NCI-H1092 treated with DMSO at 0.1 percent for 48 hours (cell line): ENCODE measurements at places on chromosomes 12 and 14.

GRCh38 chr14:58138714-58139482 lies 13.1 kb downstream of the ARMH4 start:
- DNase-seq, result no peak

DNA sequence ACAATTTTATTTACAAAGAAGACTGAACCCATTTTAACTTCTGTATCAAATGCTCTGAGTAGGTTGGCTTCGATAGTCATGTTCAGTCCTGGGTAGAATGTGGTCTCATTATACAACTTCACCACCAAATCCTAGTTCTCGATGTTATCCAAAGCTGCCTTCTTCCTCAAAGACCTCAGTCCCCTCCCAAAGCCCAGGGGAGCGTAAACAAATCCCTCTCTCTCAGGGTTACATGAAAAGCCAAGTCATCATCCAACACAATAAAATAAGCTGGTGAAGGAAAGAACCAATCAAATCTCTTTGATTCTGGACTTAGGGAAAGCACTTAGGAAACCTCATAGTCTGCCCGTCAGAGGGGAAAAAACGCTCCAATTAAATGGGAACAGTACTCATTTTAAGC lies 9.1 kb downstream of the PTCSC3 start:
- peak; percentile 43 for DNase-seq

- DNase-seq, result no peak
These were observed 29.8 kb upstream of the STRAP start for GRCh38 chr12:15852383-15852782.

GRCh38 chr12:94265966-94266745 lies 117.8 kb downstream of the PLXNC1 start:
- DNase-seq, result no peak

DNA sequence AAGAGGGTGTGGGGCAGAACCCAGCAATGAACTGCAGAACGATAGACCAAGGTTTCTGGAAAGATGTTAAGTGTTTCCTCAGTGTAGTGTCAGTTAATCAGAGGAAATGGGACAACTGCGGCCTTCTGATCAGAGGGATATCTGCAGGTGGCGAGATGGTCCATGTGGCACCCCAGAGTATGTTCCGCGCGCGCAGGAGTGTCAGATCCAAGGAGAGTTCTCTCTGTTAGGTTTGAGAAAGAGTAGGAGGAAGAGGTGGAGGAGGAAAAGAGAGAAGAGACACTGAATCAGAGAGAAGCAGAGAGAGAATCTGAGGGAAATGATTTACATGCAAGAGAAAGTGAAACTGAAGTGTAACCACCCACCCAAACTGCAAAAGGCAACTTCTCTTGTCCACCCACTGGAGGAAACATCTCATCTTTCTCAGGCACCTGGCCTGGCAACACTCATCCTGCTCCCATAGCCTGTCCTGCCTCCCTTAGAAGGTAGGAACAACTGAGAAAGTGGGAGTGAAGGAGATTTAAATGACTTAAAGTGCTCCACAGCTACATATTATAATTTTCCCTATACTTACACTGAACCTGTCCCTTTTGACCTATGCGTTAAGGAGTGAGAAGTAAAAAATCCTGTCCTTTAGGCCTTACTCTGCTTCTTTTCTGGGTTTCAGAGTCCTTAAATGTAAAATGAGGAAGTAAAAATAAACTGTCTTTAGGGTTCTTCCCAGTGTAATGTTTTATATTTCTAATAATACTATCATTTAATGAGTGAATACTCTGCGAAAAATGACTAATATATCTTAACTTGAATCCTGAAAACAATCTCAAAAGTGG lies 6.8 kb upstream of the TESPA1 start:
- DNase-seq, result no peak

DNA sequence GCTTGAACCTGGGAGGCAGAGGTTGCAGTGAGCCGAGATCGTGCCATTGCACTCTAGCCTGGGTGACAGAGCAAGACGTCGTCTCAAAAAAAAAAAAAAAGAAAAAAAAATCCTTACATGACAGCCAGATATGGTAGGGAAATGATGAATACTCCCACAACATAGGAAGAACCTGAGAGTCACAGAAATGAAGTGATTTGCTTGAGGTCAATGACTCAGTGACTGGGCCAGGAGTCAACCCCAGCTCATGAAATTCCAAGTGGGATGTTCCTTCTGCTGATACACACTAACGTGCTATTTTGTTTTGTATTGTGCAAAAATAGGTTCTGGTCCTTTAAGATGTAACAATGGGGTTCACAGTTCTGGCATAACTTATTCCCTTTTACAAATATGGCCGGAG lies 9.0 kb downstream of the RHOF start:
- no peak for DNase-seq

- no peak for DNase-seq
These were observed 299.6 kb downstream of the EMP1 start for GRCh38 chr12:13496111-13496510.

DNA sequence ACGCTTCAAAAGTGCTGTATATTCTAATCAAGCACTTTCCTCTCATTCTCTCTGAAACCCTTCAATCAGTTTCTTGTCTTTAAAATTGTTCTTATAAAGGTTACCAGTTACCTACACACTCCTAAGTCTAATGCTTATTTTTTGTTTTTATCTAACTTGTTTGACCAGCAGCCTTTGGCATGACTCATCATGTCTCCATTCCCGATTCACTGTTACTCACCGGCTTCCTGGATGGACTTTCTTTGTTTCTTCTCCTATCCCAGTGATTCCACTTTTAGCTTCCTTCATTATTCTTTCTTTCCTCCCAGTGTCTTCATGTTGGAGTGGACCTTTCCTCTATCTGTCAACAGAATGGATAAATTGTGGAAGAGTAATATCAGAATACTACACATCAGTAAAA lies 368.6 kb upstream of the CCDC196 start:
- no peak for DNase-seq

GRCh38 chr12:57101892-57102695 lies 9.1 kb downstream of the STAT6 start:
- DNase-seq, result no peak

GRCh38 chr12:9702255-9702654 lies 30.6 kb downstream of the CLECL1 start:
- DNase-seq, result no peak

DNA sequence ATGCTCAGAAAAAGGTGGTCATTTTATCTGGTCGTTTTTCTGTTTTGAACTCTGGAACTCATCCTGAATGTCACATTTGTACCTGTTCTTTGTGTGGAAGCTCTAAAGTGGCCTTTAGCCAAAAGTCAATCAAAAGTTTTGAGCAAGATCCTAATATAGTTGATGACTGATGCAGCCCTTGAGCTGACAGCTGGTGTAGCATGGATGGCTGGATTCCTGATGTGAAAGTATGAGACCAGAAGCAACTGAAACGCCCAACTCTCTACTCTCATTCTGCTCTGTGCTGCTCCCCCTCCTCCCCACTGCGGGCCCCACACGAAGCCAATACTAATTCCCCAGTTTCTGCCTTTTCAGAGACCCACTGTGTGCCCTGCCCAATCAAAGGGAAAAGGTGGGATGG lies 10.3 kb upstream of the MYH7 start:
- DNase-seq, result no peak

- no peak for DNase-seq
These were observed 210.8 kb downstream of the SLC41A2 start for GRCh38 chr12:104747330-104747729.

GRCh38 chr12:79409562-79409961 lies 281.2 kb downstream of the PAWR start:
- no peak for DNase-seq

DNA sequence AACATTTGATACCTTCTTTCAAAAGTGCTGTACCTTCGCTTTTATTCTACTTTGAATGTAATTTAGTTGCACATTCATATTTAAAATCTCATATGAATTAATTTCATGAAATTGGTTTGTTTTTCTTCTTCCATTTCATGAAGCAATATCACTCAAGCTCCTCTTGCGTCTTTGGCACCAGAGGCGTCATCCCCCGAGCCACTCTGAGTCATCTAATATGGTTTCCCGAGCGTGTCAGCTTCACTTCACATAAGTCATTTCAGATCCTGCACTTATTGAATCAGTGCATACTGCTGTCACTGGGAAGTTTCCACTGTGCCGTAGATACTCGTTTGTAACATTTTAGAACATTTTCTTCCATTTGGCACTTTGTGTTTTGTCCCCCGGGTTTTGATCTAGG lies 105.6 kb downstream of the SLC25A47 start:
- DNase-seq, result no peak

GRCh38 chr14:27077214-27077613 lies 479.4 kb upstream of the NOVA1 start:
- no peak for DNase-seq

DNA sequence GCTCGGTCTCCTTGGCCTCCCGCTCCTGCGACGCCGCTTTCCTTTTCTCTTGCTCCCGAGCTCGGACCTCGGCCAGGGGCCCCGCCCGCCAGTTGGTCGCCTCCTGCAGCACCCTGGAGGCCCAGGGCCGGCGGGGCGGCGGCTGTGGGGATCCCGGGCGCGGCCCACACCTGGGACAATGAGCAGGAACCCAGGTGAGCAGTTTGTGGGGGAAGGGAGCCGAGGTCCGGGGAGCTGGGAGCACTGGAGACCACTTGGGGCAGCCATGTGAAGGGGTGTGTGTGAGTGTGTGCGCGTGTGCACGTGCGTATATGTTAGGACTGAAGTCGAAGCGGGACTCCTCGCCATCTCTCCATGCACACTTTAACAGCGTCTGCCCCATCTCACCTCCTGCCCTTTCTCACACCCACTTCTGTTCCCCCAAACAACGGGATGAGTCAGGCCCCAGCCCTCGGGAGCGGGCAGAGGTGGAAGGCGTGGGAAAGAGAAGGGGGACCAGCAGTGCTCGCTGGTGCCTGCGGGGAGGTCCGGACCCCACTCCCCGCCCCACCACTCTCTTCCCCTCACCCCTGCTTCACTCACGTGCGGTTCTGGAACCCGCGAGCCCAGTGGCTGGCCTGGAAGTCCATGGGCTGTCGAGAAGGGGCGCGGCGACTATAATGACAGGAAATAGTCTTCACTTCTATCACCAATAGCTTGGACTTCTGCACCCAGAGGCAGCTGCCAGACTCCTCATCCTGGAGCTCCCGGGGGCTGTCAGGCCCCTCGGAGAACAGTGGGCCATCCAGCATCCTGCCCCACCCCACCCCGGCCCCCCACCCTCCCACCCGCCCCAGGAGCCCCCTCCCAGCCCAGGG lies 450 bp downstream of the DDN start:
- no peak for DNase-seq

GRCh38 chr14:106619606-106620005 lies 1093.2 kb downstream of the TMEM121 start:
- no peak for DNase-seq

GRCh38 chr14:31037709-31038221 lies 11.6 kb upstream of the STRN3 start:
- no peak for DNase-seq

GRCh38 chr12:41683513-41684240 lies 461.0 kb downstream of the GXYLT1 start:
- DNase-seq, result no peak

GRCh38 chr12:122293081-122293480 lies 26.8 kb upstream of the VPS33A start:
- DNase-seq, result no peak

DNA sequence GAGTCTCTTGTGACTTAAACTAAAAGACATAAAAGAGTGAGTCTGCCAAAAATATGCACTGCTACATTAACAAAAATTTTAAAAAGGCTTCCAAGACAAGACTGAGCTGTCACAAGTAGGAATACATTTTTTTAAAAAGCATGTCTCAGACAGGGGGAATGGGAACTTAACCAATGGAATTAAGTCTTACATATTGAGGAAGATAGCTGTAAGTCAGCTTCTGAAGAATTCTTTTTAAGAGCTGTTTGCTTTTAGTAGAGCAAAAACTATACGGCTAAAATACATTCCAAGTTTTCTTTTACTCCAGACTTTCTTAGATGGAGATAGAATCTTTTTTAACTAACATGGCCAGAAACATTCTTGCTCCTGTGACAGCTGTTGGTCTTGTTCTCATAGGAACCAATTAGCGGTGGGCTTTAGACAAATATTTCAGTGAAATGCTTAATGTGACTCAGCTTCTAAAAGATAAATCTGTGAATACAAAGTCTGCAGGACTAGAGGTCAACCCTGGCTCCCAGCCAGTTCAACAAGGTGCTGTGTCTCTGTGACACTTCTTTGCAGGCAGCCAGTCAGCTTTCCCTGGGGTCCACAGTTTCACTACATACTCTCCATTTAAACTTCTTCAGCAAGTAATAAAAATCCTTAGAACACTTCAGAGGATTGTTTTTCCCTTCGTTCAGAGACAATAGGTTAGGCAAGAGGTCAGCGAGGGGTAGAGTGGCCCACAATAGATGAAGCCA lies 187.6 kb downstream of the NAV3 start:
- DNase-seq, result no peak

- no peak for DNase-seq
These were observed 272.7 kb upstream of the DIO3 start for GRCh38 chr14:101288436-101289229.

GRCh38 chr14:55665067-55665675 lies 85.2 kb downstream of the KTN1 start:
- no peak for DNase-seq

GRCh38 chr12:29673346-29673745 lies 110.4 kb downstream of the TMTC1 start:
- no peak for DNase-seq

GRCh38 chr12:108295641-108296040 lies 43.5 kb downstream of the CMKLR1 start:
- no peak for DNase-seq

- DNase-seq, result no peak
These were observed 3.8 kb upstream of the SNX6 start for GRCh38 chr14:34633742-34634141.

- DNase-seq, result peak; percentile 41
These were observed 536.3 kb upstream of the CCDC196 start for GRCh38 chr14:65949711-65950516.

GRCh38 chr14:68968051-68968450 lies 11.1 kb downstream of the ACTN1 start:
- no peak for DNase-seq

- DNase-seq, result no peak
These were observed 21.2 kb downstream of the STX2 start for GRCh38 chr12:130817804-130818203.

DNA sequence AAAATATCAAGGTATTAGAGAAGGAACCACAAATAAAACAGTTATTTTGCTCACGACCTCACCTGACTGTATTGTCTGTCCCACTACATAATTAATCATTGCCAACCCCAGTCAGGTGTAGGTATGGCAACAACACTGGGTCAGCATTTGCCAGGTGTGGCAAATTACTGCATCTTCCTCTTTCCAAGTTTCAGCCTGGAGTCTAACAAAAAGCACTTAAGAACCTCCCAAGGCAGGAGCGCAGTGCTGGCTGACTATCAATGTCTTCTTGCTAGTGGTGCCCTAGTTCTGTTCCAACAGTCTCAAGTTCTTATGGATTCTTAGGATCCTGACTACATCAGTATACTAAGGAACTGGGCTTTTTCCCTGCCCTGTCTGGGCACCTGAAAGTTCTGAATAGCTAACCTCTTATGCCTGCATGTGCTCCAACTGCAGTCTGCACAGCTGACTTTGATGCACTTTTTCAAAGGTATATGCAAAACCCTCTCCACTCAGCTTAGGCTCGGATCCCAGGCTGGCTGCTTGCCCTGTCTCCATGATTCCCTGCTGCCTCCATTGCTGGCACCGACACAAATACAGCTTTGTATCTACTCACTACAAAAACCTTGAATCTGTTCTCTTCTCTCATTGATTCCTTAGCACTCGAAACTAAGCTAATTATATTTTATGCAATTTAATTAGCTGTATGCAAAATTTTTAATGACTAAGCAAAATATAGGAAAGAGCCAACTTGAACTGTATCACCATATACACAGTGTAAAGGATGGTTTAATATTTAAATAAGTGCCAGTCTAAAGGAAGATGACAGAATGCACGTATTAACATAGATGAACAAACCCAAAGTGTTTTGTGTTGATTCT lies 113.3 kb downstream of the PRKD1 start:
- peak; percentile 94 for DNase-seq

GRCh38 chr14:75277815-75278421 lies 710 bp upstream of the FOS start:
- peak; percentile 73 for DNase-seq
